ENCODE measurements at places on chromosomes 7 and 10. TPM values are rescaled to one million over a fixed set of nuclear protein-coding genes. Genes with fewer than 3 reads are reported as not detected.

Gene GPR15LG
- total RNA-seq: not detected

Gene NACAD
- total RNA-seq: 0.05 TPM

Gene CLRN3
- total RNA-seq: not detected

Gene AKR1C4
- not detected for total RNA-seq

Gene HKDC1
- total RNA-seq: 1.5 TPM

Gene HSPA14
- 29.9 TPM for total RNA-seq

Gene CTAGE6
- 0.99 TPM for total RNA-seq

Gene RSPH10B2
- not detected for total RNA-seq

Gene SFXN2
- 8.7 TPM for total RNA-seq

Gene FKBP6
- not detected for total RNA-seq

Gene GIMAP6
- total RNA-seq: 19.2 TPM

Gene TEX36
- total RNA-seq: not detected

Gene GRID2IP
- total RNA-seq: 0.10 TPM

Gene TAS2R4
- total RNA-seq: 0.38 TPM

Gene AGR2
- not detected for total RNA-seq

Gene HPS6
- total RNA-seq: 8.8 TPM

Gene KLF14
- not detected for total RNA-seq

Gene OR9A2
- total RNA-seq: not detected

Gene FRMD4A
- 1.1 TPM for total RNA-seq

Gene CADPS2
- total RNA-seq: not detected

Gene LRRD1
- not detected for total RNA-seq

Gene CRHR2
- total RNA-seq: not detected

Gene SPAG6
- not detected for total RNA-seq

Gene CPN1
- not detected for total RNA-seq

Gene PTF1A
- not detected for total RNA-seq

Gene TCERG1L
- 0.10 TPM for total RNA-seq

Gene KCND2
- not detected for total RNA-seq

Gene CALHM3
- not detected for total RNA-seq

Gene GDF2
- total RNA-seq: not detected

Gene EPO
- not detected for total RNA-seq

Gene GPR37
- not detected for total RNA-seq

Gene CPA2
- total RNA-seq: not detected

Gene SCART1
- total RNA-seq: 1.5 TPM

Gene PTPRN2
- total RNA-seq: 0.62 TPM

Gene NKX1-2
- total RNA-seq: not detected

Gene SORBS1
- total RNA-seq: 0.77 TPM

Gene CPXM2
- not detected for total RNA-seq

Gene FRAT1
- total RNA-seq: 2.3 TPM

Measured in activated naive CD4-positive, alpha-beta T cell treated with anti-CD3 and anti-CD28 coated beads for 36 hours (primary cell).